IPS DF 6.9 (cell line): ENCODE measurements at places on chromosomes 11 and 22.

DNA sequence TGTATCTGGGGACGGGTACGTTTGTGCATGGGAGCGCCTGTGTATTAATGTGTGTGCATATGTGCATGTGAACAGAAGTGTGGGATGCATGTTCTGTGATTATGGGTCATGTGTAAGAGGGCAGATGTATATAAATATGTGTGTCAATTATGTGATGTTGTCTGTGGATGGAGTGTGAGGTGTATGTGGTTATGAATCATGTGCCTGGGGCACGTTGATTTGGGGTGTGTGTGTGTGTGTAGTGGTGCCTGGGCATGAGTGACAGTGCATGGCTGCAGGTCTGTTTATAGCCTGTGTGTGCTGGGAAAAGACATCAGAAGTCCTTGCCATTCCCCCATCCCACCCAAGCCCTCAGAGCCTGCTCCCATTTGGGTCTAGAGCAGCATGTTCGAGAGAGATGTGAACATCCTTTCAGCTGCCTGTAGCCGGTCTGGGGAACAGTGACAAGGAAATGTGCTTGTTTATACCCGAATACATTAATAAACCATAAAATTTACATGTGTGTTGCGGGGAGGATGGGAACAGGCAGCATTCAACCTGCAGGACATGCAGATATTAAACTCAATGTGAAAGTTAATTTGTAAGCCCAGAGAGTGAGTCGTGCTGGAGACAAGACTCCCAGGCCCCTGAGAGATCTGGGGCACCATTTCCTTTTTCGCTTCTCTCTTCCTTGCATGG, 129.0 kb downstream of the NECTIN1 start:
- H3K4me1 ChIP-seq, result no peaks in the 10 kb centered on the region
- no peak overlapping the region for H3K27ac ChIP-seq
- no peak for DNase-seq
- no peak overlapping the region for H3K4me3 ChIP-seq

DNA sequence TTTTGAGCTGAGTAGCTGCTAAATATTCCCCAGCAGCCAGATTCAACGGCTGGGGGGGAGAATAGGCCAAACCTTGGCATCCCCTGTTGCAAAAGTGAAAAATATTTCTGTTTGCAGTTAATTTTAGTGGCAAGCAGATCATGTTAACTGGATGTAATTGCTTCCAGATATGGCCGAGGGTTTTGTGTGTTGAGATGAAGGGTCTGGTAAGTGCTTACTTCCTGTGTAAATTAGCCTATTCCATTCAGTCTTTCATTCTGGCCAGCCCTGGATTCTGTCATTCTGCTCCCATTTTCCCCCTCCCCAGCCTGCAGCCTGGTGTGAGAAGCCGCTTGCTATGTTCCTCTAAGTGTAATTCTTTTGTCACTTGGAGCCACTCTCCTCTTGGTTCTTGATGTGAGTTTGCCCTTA, 17.4 kb downstream of the ZBTB16 start:
- H3K4me3 ChIP-seq, result no peak overlapping the region
- peaks cover 12% of the 10 kb centered on the region for H3K27me3 ChIP-seq
- H3K4me1 ChIP-seq, result peaks cover 5% of the 10 kb centered on the region
- no peaks in the 10 kb centered on the region; the same call in 1 of the 2 replicates for H3K36me3 ChIP-seq
- DNase-seq, result no peak

GRCh38 chr11:70095541-70096252, 17.6 kb downstream of the ANO1 start:
- H3K27ac ChIP-seq, result no peak overlapping the region
- H3K4me3 ChIP-seq, result no peak overlapping the region
- no peaks in the 10 kb centered on the region for H3K27me3 ChIP-seq
- no peaks in the 10 kb centered on the region for H3K4me1 ChIP-seq
- H3K36me3 ChIP-seq, result no peaks in the 10 kb centered on the region
- DNase-seq, result no peak

GRCh38 chr11:95999711-96000406, 76.0 kb upstream of the MTMR2 start:
- no peak overlapping the region for H3K27ac ChIP-seq
- DNase-seq, result no peak
- no peak overlapping the region for H3K4me3 ChIP-seq
- H3K4me1 ChIP-seq, result no peaks in the 10 kb centered on the region

DNA sequence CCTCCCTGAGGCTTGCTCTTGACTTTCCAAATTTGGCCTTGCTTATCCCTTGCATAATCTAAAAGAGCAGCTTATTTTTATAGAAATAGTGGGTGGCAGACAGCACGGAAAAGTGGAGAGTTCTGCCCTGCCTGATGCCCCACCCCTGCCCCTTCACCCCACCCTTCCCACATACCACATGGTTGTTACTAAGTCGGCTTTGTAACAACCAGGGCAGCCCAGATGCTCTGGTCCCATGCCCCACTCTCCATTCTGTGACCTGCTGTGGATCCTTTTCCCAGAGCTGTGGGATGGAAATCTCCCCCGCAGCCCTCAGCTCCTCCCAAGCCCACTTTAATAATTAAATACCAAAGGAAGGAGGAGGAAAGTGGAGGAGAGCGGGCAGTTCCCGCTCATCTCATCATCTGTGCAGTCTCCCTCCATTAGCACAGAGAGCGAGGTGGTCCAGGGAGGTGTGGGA, 10.9 kb downstream of the MRGPRF start:
- H3K27me3 ChIP-seq, result no peaks in the 10 kb centered on the region
- H3K4me1 ChIP-seq, result peaks cover 5% of the 10 kb centered on the region; the same call in 1 of the 2 replicates
- H3K36me3 ChIP-seq, result peaks cover 4% of the 10 kb centered on the region; the same call in 1 of the 2 replicates
- DNase-seq, result no peak
- H3K4me3 ChIP-seq, result no peak overlapping the region

GRCh38 chr11:117180020-117180419, 1.5 kb downstream of the SIDT2 start:
- no peak overlapping the region for H3K4me3 ChIP-seq
- no peak overlapping the region for H3K27ac ChIP-seq
- no peaks in the 10 kb centered on the region for H3K36me3 ChIP-seq
- no peaks in the 10 kb centered on the region for H3K27me3 ChIP-seq
- DNase-seq, result no peak
- H3K4me1 ChIP-seq, result peaks cover 5% of the 10 kb centered on the region; the same call in 1 of the 2 replicates

DNA sequence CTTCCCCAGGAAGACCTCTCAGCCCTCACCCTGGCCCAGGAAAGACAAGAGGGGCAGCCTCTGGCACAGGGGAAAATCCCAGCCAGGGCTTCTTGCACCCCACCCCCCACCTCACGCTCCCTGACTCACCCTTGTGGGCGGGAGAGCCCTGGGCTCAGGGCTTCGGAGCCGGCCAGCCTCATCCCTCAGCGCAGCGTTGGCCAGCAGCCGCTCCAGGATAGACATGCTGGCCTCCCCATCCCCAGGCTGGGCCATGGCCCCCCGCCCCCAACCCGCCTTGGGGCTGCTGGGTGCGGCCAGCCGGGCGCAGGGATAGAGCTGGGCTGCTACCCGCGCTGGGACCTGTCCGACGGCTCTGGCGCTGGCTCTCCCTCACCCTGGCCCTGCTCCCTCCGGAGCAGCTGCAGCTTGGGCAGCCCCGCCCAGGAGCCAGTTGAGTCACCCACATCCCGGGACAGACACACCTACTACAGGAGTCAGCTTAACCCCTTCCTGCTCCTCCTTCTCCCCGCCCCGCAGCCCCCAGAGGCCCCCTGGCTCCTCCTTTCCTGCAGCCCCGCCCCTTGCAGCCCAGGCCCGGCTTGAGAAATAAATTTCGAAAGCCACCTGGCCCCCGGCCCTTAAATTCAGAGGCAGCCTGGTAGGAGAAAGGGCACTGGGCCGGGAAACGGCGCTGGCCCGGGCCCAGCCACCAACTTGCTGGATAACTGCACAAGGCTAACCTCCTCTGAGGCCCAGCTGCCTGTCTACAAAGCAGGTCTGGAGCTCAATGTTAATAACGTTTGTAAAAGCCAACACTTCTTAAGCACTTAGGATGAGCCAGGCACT, 13.4 kb downstream of the TNKS1BP1 start:
- H3K36me3 ChIP-seq, result peaks cover 37% of the 10 kb centered on the region
- peaks cover 11% of the 10 kb centered on the region for H3K4me1 ChIP-seq
- no peaks in the 10 kb centered on the region for H3K27me3 ChIP-seq
- no peak overlapping the region for H3K27ac ChIP-seq
